ENCODE measurements at places on chromosomes 6 and 20.

DNA sequence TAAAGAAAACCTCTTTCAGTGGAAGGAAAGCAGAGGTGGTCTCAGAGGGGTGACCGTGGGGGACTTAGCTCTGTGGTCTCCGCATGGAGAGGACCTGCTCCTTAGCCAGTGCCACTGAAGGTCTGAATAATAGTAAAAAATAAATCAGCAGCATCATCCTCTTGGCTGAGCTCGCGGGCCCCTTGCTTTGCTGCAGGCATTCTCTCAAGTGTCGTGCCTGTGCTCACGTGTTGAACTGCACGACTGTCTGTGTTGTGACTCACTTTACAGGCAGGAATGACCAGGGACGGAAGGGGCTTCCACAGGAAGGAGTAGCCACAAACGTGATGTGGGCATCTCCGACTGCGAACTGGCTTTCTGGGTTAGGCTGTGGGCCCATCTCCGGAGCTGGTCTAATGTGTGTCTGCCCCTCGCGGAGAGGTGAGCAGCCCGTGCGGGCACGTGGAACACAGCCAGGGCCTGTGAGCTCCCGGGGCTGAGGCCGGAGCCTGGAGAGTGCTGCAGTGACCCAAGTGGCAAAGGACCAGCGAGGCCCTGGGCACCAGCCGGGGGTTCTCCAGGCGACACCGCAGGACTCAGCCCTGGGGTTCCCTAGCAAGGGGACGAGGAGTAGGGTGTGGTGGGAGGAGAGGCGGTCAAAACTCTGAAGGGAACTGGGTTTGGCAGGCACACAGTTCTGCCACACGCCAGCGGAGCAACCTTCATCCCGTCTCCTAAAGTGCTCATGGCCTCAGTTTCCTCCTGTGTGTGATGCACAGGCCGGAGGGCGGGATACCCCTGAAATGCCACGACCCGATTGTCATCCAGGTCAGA lies 89.2 kb downstream of the RAMACL start:
- no peak for DNase-seq
- no peaks in the 10 kb centered on the region for H3K36me3 ChIP-seq
- no peak overlapping the region for H3K27ac ChIP-seq
- H3K4me3 ChIP-seq: no peak overlapping the region
- H3K27me3 ChIP-seq: no peaks in the 10 kb centered on the region

DNA sequence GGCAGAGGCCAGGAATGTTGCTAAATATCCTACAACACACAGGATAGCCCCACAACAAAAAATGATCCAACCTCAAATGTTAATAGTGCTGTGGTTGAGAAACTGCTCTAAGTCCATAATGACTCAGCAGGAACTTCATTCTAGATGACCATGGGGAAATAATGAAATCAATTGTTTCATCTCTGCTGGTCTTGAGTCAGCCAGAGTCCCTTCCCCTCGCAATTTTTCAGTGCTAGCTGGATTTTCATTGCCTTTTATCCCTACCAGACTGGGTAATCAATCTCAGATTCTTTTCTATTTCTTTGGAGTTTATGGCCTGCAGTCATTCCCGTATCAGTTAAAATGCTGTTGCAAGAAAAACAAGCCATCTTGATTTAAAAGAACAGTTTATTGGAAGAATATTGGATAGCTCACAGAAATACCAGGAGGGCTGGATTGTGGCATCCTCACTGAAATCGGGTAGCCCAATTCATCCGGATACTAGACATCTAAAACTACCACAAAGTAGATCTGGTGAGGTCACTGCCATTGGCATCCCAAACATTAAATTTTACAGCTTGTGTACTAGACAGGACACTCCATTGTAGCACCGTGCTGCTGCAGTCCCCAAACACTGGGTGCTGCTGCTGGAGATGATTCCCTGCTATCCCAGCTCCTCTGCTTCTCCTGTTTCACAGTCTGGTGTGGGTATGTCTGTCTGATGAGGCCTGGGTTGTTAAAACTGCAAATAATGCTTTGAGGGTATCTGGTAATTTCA lies 30.3 kb upstream of the POPDC3 start:
- no peak for DNase-seq
- no peaks in the 10 kb centered on the region for H3K4me1 ChIP-seq
- H3K36me3 ChIP-seq: no peaks in the 10 kb centered on the region
- H3K4me3 ChIP-seq: no peak overlapping the region
- H3K27me3 ChIP-seq: no peaks in the 10 kb centered on the region

GRCh38 chr6:129860908-129861665 lies at the start of gene TMEM244:
TSS of gene TMEM244 (minus strand) at chr6:129861315. CDS start at chr6:129861188, 127 bp downstream.
- H3K4me3 ChIP-seq: no peak within 1 kb of the TSS
- H3K27me3 ChIP-seq: no peaks in the 10 kb centered on the region
- no peak within 1 kb of the TSS for H3K27ac ChIP-seq
- no peaks in the 10 kb centered on the region for H3K4me1 ChIP-seq
- DNase-seq: no peak
- H3K36me3 ChIP-seq: no peaks in the 10 kb centered on the region

DNA sequence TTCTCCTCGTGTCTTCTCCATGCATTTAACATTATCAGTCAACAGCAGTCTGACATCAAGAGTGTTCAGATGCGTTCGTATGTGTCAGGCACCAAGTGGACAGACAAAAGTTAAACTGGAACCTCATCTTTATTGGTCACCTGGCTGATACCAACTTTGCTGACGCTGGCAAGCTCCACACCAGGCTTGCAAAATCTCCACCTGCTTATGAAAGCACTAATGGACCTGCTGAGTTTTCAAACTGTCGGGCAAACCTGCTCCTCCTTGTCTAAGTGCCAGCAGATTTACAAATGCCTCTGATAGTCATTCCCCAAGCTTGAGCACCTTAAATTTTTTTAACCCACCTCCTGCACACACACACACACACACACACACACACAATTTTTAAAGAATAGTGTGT lies 27.9 kb upstream of the DSP start:
- H3K36me3 ChIP-seq: no peaks in the 10 kb centered on the region
- H3K27me3 ChIP-seq: no peaks in the 10 kb centered on the region
- DNase-seq: no peak
- H3K4me1 ChIP-seq: no peaks in the 10 kb centered on the region
- H3K4me3 ChIP-seq: no peak overlapping the region

DNA sequence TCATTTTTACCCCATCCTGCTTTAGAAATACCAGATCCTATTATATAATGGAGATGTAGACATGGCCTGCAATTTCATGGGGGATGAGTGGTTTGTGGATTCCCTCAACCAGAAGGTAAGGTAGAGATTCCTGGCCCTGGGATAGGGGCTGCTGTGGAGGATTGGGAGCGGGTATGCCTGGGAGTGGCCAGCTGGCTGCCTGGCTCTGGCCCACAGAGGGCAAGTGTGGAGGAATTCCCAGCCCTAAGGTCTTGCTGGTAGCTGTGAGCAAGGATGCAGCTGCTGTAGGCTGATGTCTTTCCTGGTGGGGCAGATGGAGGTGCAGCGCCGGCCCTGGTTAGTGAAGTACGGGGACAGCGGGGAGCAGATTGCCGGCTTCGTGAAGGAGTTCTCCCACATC lies 6.6 kb downstream of the CTSA start:
- DNase-seq: no peak
- no peak overlapping the region for H3K27ac ChIP-seq
- H3K4me1 ChIP-seq: no peaks in the 10 kb centered on the region
- H3K36me3 ChIP-seq: no peaks in the 10 kb centered on the region
- H3K4me3 ChIP-seq: no peak overlapping the region

- no peaks in the 10 kb centered on the region for H3K4me1 ChIP-seq
- DNase-seq: no peak
- no peaks in the 10 kb centered on the region for H3K27me3 ChIP-seq
- H3K36me3 ChIP-seq: no peaks in the 10 kb centered on the region
- H3K4me3 ChIP-seq: no peak overlapping the region
Observed at GRCh38 chr6:35139924-35140638, 1.1 kb downstream of the TCP11 start.

DNA sequence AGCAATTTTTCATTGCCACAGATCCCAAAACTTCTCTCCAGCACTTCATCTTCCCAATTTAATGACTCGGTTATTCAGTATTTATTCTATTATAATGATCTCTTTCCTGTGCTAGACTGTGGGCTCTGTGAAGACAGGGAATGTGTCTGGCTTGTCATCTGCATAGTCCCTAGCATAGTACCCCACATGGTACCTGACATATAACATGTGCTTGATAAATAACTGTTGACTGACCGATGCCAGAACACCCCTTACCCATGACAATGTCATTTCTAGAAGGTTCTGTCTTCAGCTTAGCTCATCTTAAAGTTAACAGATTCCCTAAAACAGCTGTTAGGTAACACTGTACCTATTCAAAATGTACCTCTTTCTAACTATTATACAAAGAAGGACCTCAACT lies 3.6 kb downstream of the PXMP4 start:
- no peaks in the 10 kb centered on the region for H3K36me3 ChIP-seq
- H3K27ac ChIP-seq: no peak overlapping the region
- no peak overlapping the region for H3K4me3 ChIP-seq

DNA sequence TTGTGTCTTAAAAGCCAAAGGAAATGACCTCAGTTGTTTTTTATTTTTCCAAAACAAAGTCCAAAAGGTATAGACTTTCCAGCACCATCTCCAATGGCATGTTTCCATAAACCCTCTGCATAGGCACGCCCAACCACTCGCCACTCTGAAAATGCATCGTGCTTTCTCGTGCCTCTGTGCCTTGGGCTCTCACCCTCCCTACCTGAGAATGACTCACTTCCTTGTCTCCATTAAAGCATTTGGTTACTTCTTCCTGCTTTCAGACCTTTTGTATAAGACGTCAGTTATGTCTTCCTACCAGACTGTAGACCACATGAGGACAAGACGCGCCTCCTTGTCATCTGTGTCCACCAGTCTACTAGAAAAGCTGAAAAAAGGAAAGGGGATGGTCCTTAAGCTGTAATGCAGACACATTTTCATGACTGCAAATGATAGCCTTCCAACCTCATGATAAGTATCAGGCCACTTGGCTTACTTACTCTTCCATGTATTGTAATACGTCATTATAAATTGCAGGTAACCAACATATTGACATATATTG lies 61.2 kb upstream of the CDYL start:
- DNase-seq: no peak
- H3K4me1 ChIP-seq: no peaks in the 10 kb centered on the region
- H3K4me3 ChIP-seq: no peak overlapping the region
- H3K27ac ChIP-seq: no peak overlapping the region
- no peaks in the 10 kb centered on the region for H3K36me3 ChIP-seq
- no peaks in the 10 kb centered on the region for H3K27me3 ChIP-seq

DNA sequence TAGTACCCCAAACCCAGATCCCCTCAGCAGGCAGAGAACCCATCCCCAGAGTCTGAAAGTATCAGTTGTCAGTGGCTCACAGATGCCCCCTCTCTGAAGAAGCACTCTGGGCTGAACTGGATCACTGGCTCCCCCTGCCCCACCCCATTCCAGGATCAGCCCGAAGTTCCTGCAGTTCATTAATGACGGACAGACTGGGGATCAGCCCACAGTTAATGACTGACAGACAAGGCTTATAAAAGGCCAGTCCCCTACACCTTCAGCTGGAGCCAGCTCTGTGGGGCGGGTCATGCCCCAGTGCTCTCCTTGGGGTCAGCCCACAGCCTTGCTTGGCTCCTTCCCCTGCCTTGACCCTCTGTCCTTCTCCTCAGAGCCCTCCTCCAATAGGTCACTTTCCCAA lies 21.7 kb downstream of the KIAA1755 start:
- DNase-seq: no peak
- no peaks in the 10 kb centered on the region for H3K27me3 ChIP-seq
- no peak overlapping the region for H3K4me3 ChIP-seq

GRCh38 chr20:51953731-51954340 lies 151.5 kb upstream of the SALL4 start:
- no peak overlapping the region for H3K4me3 ChIP-seq
- H3K4me1 ChIP-seq: no peaks in the 10 kb centered on the region
- DNase-seq: no peak
- H3K27ac ChIP-seq: no peak overlapping the region

- no peaks in the 10 kb centered on the region for H3K27me3 ChIP-seq
- no peak for DNase-seq
- H3K27ac ChIP-seq: no peak overlapping the region
- no peaks in the 10 kb centered on the region for H3K36me3 ChIP-seq
Observed at GRCh38 chr6:139303185-139303584, 11.4 kb upstream of the TXLNB start.

- H3K36me3 ChIP-seq: no peaks in the 10 kb centered on the region
- DNase-seq: no peak
- H3K4me3 ChIP-seq: no peak overlapping the region
- H3K27me3 ChIP-seq: no peaks in the 10 kb centered on the region
- H3K4me1 ChIP-seq: no peaks in the 10 kb centered on the region
Observed at GRCh38 chr6:12614456-12614855, 102.1 kb upstream of the PHACTR1 start.

DNA sequence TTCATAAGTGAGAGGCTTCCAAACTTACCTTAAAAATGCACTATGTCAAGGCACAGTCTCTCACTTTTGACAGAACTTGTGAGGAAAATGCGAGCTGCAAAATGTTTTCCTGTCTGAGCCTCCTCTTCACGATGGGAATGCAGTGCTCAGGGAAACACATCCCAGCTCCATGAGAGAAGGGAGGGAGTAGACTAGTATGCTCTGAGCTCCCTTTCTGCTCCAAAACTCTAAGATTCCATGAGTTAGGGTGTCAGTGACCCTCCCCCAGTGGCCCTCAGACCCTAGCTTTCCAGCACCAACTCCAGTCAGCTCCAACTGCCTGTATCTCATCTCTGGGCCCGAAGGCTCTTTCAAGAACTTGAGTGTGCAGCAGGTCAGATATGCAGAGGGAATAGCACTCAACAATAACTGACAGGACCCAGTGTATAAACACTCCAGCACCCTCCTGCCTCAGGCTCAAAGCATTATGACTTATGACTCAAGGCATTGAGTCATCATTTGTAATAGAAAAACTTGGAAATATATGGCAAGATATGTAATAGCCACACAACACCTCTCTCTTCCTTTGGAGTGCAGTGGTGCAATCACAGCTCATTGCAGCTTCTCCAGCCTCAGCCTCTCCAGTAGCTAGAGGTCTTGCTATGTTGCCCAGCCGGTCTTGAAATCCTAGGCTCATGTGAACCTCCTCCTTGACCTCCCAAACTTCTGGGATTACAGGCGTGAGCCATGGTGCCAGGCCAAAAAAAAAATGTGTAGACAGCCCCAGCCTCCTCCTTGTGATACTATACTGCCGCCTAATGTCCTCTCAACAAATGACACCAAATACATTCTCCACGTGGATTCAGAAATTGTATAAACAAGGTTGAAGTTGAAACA lies 16.7 kb upstream of the ENTPD6 start:
- no peaks in the 10 kb centered on the region for H3K36me3 ChIP-seq
- no peak for DNase-seq
- H3K4me1 ChIP-seq: no peaks in the 10 kb centered on the region
- no peak overlapping the region for H3K4me3 ChIP-seq
- no peak overlapping the region for H3K27ac ChIP-seq

- H3K36me3 ChIP-seq: no peaks in the 10 kb centered on the region
- no peaks in the 10 kb centered on the region for H3K27me3 ChIP-seq
- DNase-seq: no peak
- no peak overlapping the region for H3K4me3 ChIP-seq
- no peaks in the 10 kb centered on the region for H3K4me1 ChIP-seq
Observed at GRCh38 chr20:40600441-40601219, 88.4 kb downstream of the MAFB start.
